ENCODE measurements at places on chromosomes 3 and 15.

DNA sequence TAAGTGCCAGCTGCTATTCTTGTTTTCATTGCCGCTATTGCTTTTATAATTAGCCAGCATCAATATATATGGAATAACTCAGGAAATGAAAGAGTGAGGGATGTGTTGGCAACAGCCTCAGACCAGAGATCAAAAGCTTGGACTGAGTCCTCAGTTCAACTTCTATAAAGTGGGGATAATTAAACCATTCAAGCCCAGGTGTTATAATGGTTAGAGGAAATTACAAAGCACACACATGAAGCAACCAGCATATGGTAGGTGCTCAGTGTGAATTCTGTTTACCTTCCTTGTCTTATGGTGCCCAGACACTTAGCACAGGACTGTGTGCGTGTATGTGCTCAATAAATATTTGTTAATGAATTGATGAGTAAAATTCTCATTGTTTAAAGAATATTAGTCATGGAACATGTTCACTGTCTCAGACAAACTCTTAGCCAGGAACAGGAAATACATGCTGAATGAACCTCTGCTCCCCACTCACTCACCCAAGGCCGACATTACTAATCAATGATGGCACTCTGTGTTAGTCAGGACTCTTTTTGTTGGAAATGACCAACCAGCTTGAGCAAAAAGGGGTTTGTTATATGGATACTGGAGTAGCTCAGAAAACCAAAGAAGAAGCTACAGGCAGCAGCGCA, 16.7 kb upstream of the CCDC174 start:
- no peak for DNase-seq

GRCh38 chr15:99053380-99054024, 45.9 kb upstream of the PGPEP1L start:
- no peak for DNase-seq

GRCh38 chr15:59741274-59741906, 52.3 kb upstream of the BNIP2 start:
- no peak for DNase-seq

DNA sequence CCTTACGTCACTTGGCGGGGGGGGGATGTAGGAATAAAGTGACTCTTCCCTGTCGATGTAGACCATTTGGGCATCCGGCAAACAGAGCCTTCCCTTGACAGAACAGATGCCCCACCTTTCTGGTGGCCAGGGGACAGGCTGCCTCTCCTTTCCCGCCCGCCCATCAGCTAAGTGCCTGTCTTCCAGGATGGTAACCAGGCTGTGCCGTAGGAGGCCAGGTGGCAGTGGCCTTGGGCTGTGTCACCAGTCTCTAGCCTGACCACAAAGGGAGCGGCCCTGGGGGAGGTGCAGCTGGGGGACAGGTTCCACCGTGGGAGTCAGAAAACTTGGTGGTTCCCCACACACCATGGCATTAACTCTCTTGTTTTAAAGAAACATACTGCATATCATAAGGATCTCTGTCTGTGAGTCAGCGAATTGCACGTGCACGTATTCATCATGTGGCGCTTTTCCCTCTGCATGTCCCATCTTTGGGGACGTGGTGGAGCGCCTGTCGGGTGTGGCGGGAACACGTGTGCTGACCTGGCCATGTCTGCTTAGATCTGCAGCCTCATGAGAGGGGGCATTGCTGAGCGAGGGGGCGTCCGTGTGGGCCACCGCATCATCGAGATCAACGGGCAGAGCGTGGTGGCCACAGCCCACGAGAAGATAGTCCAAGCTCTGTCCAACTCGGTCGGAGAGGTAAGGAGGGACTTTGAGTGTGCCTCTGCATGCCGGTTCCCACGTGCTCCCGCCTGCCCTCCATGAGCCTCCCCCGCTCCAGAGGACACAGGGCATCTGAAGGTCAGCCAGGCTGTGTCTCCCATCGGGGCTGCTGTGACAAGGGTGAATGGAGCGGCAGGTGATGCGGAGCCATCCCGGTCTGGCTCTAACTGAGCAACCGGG, 156.0 kb downstream of the NSMCE3 start:
- no peak for DNase-seq

GRCh38 chr15:52278135-52278534, 17.5 kb downstream of the MYO5C start:
- DNase-seq, result no peak

All from frontal cortex (tissue), 4 donors.